ENCODE measurements at places on chromosomes 2 and 18. TPM values are rescaled to one million over a fixed set of nuclear protein-coding genes. Genes with fewer than 3 reads are reported as not detected.

The CLEC4F gene
- not detected for total RNA-seq

The GREB1L gene
- 15.2 TPM for total RNA-seq

The BOK gene
- 67.3 TPM for total RNA-seq

DNA sequence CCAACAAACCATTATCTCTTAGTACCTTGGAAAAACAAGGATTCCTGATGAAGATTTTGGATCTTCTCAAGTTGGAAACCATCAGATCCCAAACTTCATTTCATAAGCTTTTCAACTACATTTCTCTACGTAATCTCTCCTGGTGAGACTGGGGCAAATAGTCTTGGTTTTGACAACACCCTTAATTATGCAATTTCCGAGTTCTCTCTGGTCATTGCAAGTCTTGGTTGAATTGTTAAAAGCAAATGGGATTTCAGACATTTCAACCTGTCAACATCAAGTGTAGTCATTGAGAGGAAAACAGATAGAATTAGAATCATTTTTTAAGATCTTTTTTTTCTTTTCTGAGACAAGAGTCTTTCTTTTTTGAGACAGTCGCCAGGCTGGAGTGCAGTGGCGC, 26.2 kb downstream of the KLF7 start:
- no peak for DNase-seq

DNA sequence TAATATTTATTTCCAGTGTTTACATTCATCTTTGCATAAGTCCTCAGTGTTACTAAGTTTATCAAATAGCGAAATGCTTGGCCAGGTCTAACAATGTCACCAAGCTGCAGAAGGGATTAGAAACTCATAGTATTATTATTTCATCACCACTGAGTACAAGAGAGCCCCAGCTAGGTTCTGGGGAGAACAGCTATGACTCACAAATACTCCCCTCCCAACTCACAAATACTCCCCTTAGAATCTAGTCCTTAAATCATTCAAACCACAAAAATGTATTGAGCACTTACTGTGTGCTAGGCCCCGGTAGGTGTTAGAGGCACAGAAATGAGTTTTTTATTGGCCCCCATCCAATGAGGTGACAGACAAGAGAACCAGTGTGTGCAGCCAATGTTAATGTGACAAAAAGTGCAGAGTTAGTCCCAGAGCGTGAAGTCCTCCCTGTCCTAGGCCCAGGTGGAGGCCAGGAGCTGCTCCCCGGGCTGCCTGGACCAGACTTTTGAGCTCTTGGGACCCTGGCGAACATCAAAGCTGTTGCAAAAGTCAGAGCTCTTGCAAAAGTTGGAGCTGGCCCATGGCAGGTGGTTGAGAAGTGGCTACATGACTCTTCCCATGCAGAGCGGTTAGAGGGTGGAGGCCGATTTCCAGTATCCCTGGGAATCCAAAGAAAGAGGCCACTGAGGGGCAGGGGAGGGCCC, 9.8 kb downstream of the STEAP3 start:
- DNase-seq: peak; percentile 54

DNA sequence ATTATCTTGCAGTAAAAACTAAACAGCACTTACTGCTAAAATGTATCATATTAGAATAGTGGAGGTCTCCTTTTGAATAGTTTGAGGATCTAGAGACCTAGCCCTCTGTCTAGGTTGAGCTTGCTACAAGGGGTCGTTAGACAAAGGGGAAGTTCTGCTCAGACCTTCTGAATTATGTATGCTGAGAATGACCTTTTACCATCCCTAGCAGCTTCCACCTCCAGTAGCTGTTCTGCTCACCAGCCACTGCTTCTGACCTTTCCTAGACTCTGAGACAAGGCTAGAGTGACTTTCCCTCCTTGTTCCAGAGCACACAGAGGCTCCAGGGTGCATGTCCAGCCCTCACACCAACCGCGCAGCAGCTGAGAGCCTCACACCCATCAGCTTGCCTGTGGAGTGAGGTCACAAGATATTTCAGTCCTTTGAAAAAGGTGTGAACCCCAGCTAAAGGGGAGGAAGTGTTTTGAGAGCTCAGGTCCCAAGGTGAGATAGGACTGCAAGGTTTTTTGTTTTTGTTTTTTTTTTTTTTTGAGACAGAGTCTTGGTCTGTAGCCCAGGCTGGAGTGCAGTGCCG, 289.3 kb upstream of the TNP1 start:
- DNase-seq: no peak

DNA sequence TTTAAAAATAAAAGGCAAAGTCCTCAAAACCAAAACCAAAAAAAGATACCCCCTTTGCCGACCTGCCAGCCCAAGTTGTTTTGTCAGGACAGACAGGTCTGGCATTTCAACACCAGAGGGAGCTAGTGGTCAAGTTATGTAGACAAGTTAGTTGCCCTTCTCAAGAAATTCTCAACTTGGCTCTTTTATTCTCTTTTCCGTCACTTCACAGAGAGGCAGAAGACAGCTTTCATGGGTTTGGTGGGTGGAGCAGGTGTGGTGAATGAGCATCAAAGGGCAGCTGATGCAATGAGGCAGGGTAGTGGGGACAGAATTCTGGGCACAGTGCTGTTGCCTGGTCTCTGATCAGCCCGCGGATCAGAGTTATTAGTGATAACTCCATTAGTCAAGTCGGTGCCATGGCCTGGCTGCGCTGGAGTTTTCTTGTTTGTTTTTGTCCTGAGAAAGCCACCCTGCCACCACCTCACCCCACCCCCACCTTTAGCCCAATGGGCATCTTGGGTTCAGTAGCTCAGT, 303.7 kb upstream of the EPAS1 start:
- peak; percentile 74 for DNase-seq

GRCh38 chr2:1997976-1998375, 253.7 kb upstream of the PXDN start:
- no peak for DNase-seq

Data from LHCN-M2 (cell line).